Activated T-cell treated with anti-CD3 and anti-CD28 coated beads, Interleukin-2, amount 50 U/mL, for 4 hours (primary cell): ENCODE measurements at places on chromosomes 16 and 17. TPM values are rescaled to one million over a fixed set of nuclear protein-coding genes. Genes with fewer than 3 reads are reported as not detected.

DNA sequence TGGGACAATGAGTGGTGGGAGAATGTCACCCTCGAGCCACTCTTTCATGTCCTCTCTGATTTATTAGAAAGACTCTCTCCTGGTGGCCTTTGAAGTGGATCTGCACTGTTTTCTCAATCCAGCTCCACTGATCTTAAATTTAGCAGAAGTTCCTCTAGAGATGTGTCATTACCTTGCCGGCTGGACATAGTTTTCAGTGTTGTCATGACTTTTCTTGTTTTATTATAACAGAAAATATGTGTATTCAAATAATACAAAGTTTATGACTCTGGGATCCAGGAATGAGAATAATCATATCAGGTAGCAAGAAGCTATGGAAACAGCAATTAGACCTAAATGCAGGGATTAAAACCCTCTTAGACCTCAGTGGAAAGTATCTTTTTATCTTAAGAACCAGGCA is 247.5 kb upstream of the ELAC2 start:
- no peak for DNase-seq

GRCh38 chr16:56328276-56329022 is 96.9 kb downstream of the AMFR start:
- no peak for DNase-seq

- no peak for DNase-seq
Observed at GRCh38 chr17:79819085-79819484, 20.2 kb downstream of the CBX4 start.

DNA sequence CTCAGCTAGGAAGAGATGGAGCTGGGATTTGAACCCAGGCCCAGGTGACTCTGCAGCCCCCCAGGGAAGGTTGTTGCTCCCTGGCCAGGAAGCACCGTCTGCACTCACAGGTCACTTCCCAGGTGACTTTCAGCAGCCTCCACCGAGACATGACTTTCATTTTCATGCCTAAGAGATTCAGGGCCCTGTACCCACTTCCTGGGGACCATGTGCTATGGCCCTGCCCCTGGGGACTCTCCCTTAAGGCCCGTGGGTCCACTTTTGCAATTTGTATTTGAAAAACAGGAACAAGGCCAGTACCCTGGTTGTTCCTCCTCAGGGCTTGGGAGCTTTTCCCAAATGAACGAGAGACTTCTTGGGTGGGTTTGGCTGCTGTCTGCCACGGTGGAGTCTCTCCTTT is 191.0 kb downstream of the IRF8 start:
- DNase-seq = no peak

DNA sequence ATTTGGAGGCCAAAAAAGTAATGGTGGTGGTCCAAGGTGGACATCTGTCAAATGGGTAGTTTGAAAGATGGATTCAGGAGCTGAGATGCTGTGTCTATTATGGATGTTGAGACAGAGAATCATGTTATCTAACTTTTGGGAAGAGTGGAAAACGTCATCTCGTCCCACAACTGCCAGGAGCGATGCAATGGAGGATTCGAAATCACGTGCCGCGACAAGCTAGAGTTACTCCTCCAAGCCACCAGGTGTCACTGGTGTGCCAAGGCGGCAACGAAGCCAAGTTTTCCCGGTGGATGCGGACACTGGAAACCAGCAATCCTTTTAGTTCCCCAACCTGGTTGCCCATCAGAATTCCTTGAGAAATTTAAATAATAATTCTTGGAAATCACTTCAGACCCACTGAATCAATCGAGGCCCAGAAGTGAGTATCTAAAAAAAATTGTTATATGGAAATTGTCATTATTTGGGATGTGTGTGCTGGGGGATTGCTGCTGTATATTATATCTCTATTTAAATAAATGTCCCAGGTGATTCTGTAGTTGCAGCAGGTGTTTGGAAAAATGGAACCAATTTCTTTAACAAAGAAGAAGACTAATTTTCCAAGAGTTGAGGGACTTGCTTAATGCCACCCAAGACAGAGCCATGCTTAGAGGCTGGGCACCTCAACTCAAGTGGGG is 206.1 kb downstream of the HAPSTR1 start:
- DNase-seq = no peak

- DNase-seq = no peak
Observed at GRCh38 chr16:89847940-89848297, 19.6 kb downstream of the SPIRE2 start.

DNA sequence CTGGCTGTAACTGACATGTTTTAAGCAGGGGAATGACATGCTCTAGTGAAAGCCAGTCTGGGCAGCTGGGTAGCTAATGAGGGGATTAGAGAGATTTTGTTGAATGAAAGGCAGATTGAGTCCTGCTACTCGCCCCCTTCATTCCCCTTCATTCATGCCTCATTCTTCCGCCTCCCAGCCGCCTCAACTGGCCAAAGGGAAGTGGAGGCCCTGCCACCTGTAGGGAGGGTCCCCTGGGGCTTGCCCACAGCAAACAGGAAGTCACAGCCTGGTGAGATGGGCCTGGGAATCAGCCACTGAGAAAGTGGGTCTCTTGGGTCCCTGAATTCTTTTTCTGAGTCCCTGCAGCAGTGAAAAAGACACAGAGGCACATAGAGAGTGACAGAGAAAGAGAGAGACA is 1.1 kb upstream of the CD19 start:
- DNase-seq = no peak

GTF3C1 gene
- 58.9 TPM for total RNA-seq
